ENCODE measurements at places on chromosomes 13 and 19.

GRCh38 chr19:48603850-48604249, 2.7 kb upstream of the SPACA4 start:
- DNase-seq, result no peak

GRCh38 chr19:15332311-15332996, at the start of gene BRD4:
TSS of gene BRD4 (minus strand) at chr19:15332539. CDS start at chr19:15273099, 59,440 bp downstream.
- DNase-seq, result peak; percentile 63

GRCh38 chr13:30404207-30404606, 18.1 kb upstream of the UBE2L5 start:
- no peak for DNase-seq

GRCh38 chr19:39810424-39810823, 23.5 kb downstream of the DYRK1B start:
- no peak for DNase-seq

- no peak for DNase-seq
Measured at GRCh38 chr13:41054919-41055619, 6.2 kb upstream of the WBP4 start.

- no peak for DNase-seq
Measured at GRCh38 chr13:43260999-43261398, 237.6 kb downstream of the DNAJC15 start.

- no peak for DNase-seq
Measured at GRCh38 chr13:83221256-83221655, 661.0 kb downstream of the SLITRK1 start.

GRCh38 chr13:94020426-94020825, 459.1 kb downstream of the DCT start:
- DNase-seq, result no peak

All from activated CD4-positive, alpha-beta T cell treated with anti-CD3 and anti-CD28 coated beads, Interleukin-2, Interleukin-4, amounts not matched to agents 100 ng/mL and 50 ng/mL, durations not matched to agents 16 hours and 8 hours (primary cell).